ENCODE measurements at places on chromosomes 7 and 10. TPM values are rescaled to one million over a fixed set of nuclear protein-coding genes. Genes with fewer than 3 reads are reported as not detected.

Gene HYAL4
- total RNA-seq: not detected

Gene CHAT
- not detected for total RNA-seq

Gene PAX4
- not detected for total RNA-seq

Gene GLUD1
- total RNA-seq: 81.7 TPM

Gene SMKR1
- not detected for total RNA-seq

Gene NCF1
- 10.8 TPM for total RNA-seq

Gene SYT15B
- 1.6 TPM for total RNA-seq

DNA sequence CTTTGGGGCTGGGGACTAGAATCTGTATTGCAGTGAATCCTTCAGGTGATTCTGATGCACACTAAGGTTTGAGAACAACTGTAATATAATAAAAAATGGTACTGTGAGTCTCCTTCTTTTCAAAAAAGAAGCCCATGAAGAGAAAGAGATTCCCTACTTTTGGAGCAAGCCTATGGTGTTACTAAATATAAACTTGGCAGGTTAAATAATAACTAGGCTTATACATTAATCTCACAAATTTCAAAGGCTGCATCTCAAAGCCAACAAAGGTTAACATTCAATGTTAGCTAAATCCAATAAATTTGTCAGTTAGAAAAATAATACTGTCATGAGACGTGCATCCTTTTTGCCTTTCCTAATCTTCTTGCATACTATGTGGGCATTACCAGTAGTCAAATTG is 159.7 kb upstream of the LAMB4 start:
- no peak for DNase-seq

DNA sequence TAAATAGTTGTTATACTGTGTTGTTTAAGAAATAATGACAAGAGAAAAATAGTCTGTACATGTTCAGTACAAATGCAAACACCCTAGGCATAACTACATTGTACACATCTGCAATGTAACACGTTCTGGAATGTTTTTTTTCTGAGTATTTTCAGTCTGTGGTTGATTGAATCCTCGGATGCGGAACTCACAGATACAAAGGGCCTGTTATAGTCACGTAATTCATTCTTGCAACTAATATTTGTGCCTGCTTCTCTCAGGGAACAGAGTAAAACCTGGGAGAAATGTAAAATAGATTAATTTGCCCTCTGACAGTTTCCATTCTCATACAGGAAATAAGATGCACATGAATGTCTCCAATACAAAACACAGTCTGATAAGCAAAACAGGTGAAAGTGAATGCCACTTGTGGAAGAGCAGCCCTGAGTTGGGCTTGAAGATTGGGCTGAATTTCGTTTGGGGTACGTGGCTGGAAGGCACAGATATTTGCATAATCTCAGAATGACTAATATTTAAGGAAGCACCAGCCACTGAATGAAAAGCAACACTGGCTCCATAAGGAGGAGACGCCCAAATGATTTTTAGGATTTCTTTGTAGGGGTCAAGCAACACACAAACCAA is 19.1 kb downstream of the DENND2A start:
- no peak for DNase-seq

- DNase-seq: no peak
Measured at GRCh38 chr7:80540836-80541235, 29.0 kb upstream of the GNAT3 start.

GRCh38 chr10:124989526-124989925 is 47.6 kb downstream of the ZRANB1 start:
- peak; percentile 45 for DNase-seq

DNA sequence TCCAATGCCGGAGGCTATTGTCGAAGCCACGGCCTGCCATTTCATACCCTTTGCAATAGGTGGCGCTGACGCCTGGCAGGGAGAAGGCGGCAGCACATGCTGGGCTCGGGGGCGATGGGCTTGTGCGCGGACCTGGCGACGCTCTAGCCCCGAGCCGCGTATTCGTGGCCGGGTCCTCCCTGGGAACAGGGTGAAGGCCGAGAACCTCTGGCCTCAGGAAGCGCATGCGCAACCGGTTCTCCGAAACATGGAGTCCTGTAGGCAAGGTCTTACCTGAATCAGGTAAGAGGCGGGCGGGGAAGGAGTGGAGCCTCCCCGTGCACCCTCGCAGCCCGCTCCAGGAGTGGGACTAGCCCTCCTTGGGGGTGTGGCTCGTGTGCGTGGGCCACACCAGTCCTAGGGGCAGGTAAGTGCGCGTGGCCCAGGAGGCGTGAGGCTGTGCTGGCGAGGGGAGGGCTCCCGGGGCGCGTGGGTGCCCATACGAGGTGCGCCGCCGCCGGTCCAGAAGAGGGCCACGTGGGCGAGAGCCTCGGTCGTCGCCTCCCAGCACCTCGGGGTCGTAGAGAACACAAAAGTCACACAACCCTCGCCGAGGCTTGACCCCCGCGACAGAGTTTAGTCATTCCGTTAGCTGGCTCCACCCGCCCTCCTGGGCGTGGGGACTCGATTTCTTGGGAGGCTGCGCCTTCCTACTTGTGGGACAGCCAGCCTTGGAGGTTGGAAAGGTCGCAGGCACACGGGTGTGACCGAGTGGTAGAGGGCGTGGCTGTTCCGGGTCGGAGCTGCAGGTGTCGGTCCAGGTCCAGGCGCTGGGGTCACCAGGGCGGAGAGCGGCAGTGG is 5.6 kb upstream of the MEST start:
- peak; percentile 66 for DNase-seq

GRCh38 chr7:15863951-15864625 is 177.6 kb upstream of the MEOX2 start:
- no peak for DNase-seq

DNA sequence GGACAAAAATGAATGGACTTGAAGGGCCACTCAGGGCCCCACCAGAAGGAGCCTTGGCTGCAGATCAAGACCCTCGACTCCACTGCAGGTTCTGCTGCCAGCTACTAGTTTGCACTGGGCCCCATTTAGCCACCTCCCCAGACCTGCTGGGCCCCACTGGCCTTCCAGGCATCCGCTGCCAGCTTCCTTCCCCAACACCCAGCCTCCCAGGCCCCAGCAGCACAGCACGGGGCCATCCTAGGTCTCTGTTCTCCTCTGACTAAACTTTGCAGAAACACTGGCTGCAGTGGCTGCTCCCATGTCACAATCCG is 277.4 kb upstream of the KLF14 start:
- DNase-seq: no peak

- no peak for DNase-seq
Measured at GRCh38 chr7:84610390-84610789, 415.8 kb upstream of the SEMA3A start.

GRCh38 chr10:49647554-49647953 is 31.9 kb upstream of the C10orf53 start:
- no peak for DNase-seq

DNA sequence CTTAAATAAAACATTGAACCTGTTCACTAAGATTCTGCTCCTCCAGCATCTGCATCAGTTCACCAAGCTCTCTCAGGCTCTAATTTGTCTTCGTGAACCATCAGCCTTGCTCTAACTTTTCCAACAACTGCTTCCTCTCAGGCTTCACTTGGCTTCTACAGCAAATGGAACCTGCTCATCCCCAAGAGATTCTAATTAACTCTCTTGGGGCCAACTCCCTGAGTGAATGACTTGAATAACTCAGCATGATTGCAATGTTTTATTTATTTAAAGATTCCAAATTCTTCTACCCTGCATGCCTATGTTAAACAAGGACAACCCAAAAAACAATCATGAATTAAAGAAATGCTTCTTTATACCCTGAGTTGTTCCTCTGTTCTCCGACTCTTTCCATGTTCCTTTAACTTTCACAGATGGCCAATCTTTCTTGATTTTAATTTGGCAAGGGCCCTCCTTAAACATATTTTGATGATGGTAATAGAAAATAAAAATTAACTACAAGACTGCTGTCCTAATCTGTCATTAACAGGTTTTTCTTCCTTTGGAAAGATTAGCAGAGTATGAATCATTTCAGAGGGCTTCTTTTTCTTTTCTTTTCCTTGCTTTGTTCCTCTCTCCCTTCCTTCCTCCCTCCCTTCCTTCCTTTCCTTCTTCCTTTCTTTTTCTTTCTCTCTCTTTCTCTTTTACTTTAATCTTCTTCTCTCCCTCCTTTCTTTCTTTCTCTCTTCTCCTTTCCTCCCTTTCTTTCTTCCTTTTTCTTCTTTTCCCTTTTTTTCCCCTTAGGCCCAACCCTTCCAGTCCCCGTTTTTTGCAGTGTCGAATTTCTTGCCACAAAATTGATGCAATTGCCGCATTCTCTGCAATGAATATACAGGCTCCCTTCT is 195.0 kb upstream of the RHOBTB1 start:
- DNase-seq: no peak

DNA sequence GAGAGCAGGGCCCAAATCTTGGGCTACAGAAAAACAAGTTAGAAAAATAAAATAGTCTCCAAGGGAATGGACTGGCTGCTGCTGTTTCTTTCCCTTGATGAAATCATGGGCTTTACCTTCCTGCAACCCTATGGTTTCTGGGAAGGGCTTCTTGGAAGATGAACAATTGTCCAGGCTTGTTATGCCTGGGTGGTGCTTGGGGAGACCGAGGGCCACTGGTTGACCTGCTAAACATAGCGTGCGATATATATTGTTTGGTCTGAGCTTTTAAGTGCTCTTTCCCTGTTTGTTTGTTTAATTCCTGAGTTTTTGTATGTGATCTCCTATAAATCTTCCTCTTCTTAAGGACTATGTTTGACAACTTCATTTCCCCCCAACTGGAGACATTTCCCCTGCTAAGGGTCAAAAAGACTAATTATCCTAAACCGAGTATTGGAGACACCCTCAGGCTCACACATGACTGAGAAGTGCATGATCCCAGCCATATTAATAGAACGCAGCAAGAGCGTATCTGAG is 37.9 kb downstream of the SLC25A28 start:
- DNase-seq: no peak

DNA sequence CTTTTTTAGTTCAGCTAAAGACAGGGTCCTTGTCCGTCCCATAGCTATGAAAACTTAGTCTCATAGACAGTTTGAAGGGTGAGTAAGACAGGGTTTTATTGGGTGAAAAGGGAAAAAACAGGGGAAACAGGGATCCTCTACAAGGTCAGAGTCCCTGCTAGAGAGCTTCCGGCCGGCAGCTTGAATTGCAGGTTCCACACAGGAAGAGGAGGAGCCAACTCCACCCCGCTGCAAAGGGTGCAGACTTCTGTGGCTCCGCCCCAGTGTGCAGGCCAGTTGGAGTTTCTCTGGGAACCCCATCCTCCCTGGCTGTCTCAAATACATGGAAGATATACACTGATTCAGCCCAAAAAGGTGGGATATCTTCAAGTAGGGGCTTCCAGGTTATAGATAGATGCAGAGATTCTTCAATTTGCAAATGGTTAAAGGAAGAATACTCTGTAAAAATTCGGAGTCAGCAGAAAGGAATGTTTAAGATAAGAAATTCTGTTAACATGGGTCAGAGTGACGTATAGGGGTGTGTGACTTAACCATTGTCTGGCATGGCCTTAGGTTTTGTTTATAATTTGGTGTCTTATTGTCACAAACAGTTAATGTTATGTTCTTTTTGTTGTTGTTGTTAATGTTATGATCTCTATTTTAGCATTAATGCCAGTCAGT is 34.6 kb upstream of the HECW1 start:
- DNase-seq: no peak

DNA sequence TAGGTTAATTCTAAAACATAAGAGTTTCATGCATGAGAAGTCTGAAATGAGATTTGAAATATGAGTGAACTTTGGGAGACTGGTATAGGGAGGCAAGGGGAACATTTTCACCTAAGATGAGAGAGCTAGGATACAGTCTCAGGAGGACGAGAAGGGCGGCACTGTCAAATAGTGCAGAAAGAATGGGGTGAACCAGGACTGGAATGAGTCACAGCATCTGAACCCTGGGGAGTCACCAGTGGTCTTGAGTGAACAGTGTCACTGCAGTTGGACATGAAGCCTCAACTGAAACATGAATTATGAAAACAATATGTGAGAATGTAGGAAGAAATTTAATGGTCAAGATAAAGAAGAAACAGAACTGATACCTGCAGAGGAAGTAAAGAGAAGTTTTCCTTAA is 33.8 kb downstream of the GNG11 start:
- DNase-seq: no peak

DNA sequence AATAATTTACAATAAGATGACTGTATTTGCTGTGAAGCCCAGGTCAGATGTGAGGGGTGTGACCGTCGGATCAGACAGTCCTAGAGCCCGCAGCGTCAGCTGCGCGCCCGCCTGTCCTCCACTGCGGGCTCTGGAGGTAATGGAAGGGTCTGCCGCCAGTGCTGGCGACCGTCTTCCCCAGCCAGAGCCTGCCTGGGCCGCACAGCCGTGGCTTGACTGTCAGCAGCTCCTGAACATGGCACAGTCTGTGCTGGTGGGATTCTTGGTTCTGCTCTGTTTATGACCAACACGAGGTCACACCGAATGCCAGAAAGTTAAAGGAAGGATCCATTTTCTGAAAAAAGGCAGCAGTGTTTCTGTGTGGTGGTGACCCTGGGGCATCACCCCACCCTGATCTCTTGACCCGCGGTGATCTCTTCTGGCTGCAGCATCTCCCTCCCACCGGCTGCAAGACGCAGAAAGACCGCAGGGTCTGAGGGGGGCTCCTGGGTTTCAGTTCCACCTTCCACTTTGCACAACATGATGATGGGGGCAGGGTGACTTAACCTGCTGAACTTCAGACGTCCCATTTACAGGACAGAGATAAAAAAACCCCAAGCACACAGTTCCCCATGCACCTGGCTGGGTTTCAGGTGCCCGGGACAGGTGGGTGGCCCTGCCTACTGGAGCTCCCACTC is 103.7 kb downstream of the DNAJB6 start:
- DNase-seq: no peak

- DNase-seq: no peak
Measured at GRCh38 chr10:26468291-26468690, 30.1 kb downstream of the APBB1IP start.

- peak; percentile 63 for DNase-seq
Measured at GRCh38 chr7:23261843-23262452, 15.4 kb downstream of the GPNMB start.

- no peak for DNase-seq
Measured at GRCh38 chr10:58981846-58982245, 194.6 kb upstream of the PHYHIPL start.

GRCh38 chr10:57952741-57953140 is 315.0 kb downstream of the IPMK start:
- DNase-seq: no peak

DNA sequence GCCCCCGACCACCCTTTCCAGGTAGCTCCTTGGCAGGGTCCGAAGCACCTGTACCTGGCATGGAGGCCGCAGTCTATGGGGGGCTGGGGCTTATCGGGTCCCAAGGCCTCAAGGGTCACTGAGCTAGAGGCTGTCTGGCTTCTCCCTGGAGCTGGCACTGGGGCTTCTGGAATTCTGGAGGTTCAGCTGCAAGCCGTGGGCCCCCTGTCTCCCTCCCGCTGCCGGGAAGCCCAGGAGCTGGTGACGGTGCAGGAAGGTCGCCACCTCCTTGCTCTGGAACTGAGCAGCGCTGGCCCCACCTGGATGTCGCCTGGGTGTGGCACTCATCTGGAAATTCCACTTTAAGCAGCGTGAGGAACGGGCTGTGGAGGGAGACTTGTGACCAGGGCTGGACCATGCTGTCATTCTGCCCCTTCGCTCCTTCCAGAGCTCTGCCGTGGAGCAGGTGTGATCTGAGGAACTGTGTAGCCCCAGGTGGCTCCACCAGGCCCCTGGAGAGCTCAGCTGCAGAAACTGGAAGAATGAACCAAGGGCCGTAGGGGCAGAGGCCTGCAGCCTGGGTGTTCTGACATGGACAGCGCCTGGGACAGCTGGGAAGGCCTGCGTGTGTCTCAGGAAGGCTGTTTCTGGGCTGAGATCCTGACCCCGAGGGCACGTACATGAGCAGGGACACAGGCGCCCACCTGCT is 129.7 kb upstream of the PPP2R2D start:
- DNase-seq: no peak
